ENCODE measurements at places on chromosomes 11 and 22.
A peak's percentile ranks its signal among the peaks of the same experiment; 100 is the strongest.

DNA sequence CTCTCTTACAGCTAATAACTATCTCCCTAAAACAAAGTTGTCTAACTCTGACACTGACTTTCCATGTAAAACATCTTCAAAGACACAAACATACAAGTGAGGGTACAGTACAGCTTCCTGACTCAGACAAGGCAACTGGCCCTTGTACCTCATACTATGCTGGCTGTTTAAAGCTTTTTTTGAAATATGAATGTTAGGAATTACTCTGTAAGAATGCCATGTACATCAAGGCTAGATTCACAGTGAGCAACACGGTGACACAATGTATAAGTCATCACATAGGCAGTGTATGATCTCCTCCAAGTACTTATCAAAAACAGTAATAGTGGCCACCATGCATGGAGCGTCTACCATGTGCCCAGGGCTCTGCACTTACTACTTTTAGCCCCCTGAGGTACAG lies 28.6 kb downstream of the ALG8 start:
- no peak for DNase-seq

- no peak for DNase-seq
These were observed 1.4 kb upstream of the YAP1 start for GRCh38 chr11:102108734-102109440.

DNA sequence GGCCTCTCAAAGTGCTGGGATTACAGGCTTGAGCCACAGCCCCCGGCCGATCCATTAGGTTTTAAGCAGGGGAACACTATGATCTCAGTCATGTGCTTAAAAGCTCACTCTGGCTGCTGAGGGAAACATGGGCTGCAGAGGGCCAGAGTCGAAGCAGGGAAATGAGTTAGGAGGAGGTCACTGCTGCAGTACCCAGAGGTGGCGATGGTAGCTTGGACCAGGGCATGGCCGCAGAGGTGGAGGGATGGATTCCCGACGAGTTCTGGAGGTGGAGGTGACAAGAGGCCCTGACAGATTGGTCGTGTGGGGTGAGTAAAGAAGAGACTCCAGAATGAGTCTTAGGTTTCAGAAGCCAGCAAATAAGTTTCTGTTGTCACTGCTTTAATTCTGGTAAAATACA lies 54.4 kb upstream of the INCENP start:
- no peak for DNase-seq

- no peak for DNase-seq
These were observed 44.3 kb upstream of the BMAL1 start for GRCh38 chr11:13233173-13233745.

DNA sequence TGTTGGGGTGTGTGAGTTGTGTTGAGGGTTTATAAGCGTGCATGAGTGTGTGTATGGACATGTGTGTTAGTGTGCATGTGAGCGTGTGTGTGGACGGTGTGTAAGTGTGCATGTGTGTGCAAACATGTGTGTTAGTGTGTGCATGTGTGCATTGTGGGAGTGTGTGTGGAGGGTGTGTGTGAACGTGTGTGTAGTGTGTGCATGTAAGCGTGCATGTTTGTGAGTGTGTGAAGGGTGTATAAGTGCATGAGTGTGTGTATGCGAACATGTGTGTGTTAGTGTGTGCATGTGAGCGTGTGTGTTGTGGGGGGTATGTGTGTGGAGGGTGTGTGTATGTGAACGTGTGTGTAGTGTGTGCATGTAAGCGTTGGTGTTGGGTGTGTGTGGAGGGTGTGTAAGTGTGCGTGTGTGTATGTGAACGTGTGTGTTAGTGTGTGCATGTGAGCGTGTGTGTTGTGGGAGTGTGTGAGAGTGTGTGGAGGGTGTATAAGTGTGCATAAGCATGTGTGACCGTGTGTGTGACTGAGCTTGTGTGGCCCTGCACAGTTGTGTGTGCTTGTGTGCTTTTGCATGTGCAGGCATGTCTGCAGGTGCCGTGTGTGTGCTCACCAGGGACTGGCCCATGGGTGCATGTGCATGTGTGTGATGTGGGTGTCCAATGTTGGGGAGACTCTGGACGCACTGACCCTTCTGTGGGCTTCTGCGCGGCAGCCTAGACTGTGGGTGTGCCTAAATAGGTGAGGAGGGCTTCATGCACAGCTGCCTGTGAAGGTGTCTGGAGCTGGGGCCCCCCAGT lies 866.2 kb downstream of the TBC1D22A start:
- no peak for DNase-seq

DNA sequence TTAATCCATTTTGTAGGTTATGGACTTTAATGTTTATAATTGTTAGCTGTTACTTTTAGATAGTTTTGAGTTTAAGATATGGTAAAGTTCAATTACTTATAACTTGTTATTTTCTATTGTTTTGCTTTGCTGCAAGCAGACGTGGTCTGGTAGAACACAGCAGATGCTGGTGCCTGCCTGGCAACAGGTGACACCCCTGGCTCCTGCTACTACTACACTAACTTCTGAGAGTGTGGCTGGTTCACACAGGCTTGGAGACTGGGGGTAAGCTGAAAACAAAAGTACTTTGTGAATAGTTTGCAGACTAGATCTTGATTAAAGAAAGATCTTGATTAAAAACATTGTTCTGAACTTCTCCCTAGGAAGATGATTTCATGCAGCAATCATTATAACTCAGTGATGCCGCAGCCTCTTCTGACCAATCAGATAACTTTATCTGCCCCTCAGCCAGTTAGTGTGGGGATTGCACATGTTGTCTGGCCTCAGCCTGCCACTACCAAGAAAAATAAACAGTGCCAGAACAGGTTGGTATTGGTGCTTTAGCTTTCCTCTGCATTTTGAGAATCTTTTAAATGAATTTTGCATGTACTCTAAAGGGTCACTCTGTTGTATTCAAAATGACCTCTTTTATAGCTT lies 90.4 kb downstream of the HIPK3 start:
- DNase-seq, result no peak

DNA sequence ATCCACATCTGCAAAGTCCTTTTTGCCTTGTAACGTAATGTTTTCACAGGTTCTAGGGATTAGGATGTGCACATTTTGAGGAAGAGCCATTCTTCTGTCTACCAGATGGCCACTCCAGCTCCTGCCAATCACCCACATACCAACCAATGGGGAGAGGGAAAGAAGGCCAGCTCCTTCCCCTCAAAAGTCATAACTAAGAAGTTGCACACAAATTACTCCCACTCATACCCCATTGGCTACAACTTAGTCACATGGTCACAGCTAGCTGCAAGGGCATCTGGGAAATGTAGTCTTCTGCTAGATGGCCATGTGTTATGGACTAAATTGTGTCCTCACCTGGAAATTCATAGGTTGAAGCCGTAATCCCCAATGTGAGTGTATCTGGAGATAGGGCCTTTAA lies 15.4 kb upstream of the MYOD1 start:
- peak; percentile 18 for DNase-seq

GRCh38 chr11:4610258-4610935 lies 2.4 kb upstream of the TRIM68 start:
- peak; percentile 33 for DNase-seq

DNA sequence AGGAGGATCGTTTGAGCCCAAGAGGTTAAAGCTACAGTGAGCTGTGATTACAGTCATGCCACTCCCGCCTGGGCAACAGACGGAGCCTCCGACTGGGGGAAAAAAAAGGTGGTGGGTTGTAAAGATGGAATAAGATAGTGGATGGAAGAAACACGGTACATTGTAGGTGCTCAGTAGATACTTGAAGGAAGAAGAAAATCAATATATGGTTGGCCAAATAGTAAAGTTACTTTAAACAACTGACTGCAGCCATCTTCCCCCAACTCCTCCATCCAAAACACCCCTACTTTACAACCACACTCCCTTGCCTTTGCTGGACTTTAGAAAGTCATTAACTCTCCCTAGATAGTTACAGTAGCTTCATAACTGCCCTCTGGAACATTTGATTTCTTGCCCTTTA lies 2.5 kb upstream of the NUP98 start:
- no peak for DNase-seq

DNA sequence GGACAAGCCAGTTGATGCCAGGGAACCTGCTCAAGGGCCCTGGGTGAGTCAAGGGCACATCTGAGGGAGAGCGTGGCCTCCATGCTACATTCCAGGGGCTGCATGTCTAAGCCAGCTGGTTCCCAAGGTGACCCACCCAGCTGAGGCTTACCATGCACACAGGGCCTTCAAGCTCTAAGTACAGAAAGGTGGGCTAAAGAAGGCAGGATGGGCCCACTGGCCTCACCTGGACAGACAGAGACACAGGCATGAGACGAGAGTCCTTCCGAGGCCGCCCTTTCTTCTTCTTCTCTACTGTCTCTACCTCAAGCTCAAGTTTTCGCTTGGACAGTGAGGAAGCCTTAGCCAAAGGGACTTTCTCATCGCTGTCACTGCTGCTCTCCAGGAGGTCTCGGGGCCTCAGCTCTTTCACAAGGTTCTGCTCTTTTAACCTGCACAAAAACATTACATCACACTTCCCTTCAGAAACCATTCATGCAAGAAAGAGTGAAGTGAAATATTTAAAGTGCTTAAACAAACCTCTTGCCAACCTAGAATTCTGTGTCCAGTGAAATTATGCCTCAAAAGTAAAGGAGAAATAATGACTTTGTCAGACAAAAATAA lies 69.9 kb downstream of the HIRA start:
- DNase-seq, result no peak

DNA sequence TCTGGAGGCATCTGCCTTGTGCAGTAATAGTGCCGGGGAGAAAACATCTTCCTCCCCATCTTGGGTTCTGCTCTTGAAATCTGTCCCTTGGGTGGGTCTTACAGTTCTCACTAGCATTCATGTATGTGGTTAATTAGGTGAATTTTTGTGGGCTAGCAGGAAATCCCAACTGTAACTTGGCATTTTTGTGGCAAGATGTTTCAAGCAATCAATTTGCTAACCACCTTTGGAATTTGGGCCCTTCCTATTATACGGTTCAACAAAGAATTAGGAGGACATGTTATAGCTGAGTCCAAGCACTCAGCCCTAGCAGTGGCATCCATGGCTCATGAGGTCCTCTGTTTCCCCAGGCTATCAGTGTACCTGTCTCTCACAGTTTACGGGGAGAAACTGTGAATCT lies 89.1 kb upstream of the MTNR1B start:
- DNase-seq, result no peak

- no peak for DNase-seq
These were observed 1.9 kb downstream of the FAM181B start for GRCh38 chr11:82731691-82732277.

DNA sequence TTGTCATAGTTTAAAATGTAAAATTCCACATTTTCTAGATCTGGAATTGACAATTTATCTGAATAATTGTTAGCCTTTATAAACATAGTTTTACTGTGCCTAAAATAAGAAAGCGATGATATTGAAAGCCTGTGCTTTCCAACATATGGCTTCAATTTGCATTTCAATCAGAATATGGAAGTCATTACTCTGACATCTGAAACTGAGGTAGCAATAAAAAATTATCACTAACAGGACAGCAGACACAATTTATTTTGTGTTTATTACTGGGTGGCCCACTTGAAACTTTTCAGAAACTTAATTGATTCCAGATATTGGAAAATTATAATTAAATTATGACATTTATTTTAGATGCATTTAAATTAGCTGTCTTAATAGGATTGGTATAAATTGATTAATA lies 78.5 kb downstream of the TMEM135 start:
- no peak for DNase-seq

Measured in NCI-H226 (cell line).